8988T (cell line): ENCODE measurements at places on chromosomes 6 and 20.

- peak; percentile 6 for DNase-seq
Measured at GRCh38 chr20:7497985-7498384, 442.3 kb downstream of the HAO1 start.

DNA sequence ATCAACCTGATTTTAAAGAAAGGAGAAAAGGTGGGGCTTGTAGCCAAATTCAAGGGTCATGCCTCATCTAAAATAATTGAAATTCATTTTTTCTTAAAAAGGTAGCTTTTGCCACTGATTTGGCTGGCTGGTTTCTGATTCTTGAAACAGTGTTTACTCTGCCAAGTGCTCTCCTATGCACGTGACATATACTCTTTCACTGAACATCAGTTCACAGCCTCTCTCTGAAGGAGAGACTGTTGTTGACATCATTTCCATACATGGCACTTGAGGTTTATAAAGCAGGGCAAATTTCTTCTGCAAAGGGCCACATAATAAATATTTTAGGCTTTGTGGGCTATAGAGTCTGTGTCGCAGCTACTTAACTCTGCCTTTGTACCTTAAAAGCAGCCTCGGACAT is 40.4 kb upstream of the DOK5 start:
- DNase-seq = no peak

- DNase-seq = no peak
Measured at GRCh38 chr20:63540417-63541186, 3.4 kb upstream of the PTK6 start.

DNA sequence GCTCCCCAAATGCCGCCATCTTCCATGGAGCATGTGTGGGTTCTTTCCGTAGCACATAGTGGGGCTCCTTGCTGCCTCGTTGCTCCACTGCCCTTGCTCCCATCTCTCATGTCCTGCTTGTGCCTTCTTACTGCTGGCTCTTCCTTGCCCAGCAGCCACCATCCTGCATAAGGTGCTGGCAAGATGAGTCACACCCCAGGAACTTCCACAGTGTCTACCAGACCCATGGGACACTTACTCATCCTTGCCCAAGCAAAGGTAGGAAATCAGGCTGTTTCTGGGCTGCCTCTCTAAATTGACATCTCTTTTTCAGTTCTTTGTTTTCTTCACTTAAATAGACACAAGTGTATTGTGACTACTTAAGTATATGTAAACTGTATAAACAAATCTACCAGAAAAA is 39.4 kb upstream of the RGS17 start:
- no peak for DNase-seq
